ENCODE measurements at places on chromosomes 3 and 15.

GRCh38 chr15:70034596-70034995, 63.1 kb downstream of the TLE3 start:
- no peak for DNase-seq

DNA sequence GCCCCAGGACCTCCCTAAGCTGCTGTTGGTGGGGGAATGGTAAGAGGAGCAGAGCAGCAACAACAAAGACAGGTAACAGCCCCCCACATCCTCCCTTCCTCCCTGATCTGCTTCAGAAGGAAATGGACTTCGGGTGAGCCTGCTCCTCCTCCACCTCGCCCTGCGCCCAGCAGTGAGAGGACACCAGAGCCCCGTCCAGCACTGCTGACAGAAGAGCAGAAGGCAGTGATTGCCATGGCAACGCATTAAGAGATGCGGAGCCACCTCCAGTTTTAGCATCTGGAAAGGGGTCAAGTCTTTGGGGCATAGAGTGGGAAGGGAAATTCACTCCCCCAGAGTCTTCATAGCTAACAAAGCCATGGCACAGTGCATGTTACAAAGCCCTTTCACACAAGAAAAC, 77.6 kb upstream of the HRH1 start:
- no peak for DNase-seq

- no peak for DNase-seq
Observed at GRCh38 chr3:127165694-127166485, 27.0 kb upstream of the PRR23E start.

- DNase-seq = no peak
Observed at GRCh38 chr15:39589193-39589814, 8.4 kb downstream of the THBS1 start.

DNA sequence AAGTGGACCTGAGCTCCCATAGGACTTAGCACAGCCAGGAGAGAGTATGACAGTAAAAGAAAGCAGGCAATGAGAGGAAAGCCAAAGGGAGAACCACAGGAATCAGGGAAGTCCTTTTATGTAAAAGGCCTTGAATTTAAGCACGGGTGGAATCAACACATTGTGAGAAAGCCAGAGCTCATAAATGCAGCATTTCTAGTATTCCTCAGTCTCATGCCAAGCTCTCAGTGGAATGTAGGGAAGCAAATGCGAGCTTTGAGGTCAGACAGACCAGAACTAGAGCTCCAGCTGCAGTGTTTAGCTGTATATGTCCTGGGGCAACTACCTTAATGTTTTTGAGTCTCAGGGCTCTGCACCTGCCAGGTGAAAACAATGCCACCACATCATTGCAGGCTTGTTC, 132.1 kb upstream of the TRIM42 start:
- DNase-seq = no peak

DNA sequence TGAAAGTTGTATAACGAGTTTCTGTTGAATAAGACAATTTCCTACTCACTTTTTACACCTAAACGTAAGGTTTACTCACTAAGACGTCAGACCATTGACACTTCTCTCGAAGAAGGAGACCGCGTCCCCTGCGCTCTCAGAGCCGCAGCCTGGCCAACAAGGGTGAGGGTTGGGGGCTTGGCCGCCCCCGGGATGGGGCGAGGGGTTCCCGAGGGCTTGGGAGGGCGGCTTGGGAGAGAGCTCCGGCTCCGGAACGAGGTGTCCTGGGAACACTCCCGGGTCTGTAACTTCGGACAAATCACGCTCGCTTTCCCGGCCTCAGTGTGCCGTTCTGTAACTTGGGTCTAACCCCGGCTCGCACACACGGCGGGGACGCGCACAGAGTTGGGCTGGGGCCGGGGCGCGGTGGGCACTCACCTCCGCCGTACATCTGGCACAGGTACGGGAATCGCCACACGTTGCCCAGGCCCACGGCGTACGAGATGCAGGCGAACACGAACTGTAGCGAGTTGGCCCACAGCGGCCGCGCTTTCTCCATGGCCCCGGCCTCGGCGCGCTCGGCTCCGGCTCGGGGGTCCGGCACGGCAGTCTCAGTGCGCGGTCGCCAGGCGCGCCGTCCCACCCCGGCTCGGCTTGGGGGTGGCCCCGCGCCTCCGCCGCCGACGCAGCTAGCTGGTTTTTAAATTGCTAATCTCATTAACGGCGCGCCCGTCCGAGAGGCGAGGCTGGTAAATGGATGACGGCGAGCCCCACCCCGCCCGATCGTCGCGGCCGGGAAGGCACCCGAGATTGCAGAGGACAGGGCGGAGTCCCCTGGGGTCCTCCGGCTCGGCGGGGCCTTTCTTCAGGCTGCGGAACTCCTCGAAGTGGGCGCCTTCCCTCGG, at the start of gene SLC6A20:
Gene SLC6A20 (minus strand): TSS at position 655 of the 884 bp plus-strand sequence. CDS start 117 bp downstream, at position 538.
- no peak for DNase-seq

GRCh38 chr3:3170998-3171397, 8.5 kb downstream of the CRBN start:
- DNase-seq = no peak
